Right renal pelvis (tissue), 4 donors: ENCODE measurements at places on chromosomes 2 and 18. TPM values are rescaled to one million over a fixed set of nuclear protein-coding genes. Genes with fewer than 3 reads are reported as not detected.

MYO3B gene
- polyA plus RNA-seq = 8.5 TPM

DNA sequence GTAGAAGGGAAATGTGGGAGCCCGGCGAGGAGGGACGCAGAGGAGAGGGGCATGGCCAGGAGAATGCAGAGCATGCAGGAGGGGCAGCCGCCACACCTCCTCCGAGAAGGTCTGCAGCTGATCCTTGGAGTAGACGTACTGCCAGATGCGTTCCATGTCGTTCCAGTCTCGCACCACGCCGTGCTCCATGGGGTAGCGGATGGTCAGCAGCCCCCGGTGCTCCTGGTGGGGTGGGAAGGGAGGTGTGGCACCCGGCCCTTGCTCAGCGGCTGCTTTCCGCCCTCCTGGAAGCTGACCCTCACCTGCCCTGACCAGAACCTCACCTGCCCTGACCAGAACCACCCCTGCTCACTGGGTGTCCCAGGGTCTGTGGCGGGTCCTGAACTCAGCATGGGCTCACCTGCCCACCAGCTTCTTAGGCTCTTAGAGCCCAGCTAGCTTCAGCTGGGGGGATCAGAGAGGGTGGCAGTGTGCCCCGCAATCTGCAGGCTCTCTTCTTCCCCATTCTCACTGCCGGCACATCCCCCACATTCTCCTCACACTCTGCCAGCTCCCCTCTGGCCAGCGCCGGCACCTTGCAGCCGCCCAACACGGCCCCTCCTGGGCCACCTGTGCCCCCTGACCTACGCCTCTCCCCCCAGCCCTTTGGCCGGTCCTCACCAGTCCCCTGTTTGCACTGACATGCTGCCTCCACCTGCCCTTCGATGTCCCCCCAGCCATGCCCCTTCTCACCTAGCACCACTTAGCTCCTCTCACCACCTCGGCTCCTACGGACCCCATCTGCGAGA, 4.4 kb downstream of the ACTR1B start:
- no peak for DNase-seq

DNA sequence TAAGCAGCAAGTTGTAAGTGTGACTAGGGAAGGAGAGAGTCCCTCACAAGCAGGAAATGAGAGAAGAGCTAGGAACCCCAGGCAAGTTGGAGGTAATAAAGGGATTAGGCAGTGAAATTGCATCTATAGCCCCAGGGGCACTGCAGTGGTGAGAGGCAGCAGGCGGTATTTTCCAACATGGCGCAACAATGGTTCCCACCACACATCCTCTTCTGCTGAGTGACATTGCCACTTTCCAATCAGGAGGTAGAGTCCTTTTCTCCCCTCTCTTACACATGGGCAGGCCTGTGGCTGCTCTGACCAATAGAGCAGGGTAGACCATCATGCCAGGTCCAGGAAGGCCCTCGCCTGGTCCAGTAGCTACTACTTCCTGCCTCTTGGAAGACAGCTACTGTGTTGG, 86.6 kb downstream of the DNER start:
- no peak for DNase-seq

DNA sequence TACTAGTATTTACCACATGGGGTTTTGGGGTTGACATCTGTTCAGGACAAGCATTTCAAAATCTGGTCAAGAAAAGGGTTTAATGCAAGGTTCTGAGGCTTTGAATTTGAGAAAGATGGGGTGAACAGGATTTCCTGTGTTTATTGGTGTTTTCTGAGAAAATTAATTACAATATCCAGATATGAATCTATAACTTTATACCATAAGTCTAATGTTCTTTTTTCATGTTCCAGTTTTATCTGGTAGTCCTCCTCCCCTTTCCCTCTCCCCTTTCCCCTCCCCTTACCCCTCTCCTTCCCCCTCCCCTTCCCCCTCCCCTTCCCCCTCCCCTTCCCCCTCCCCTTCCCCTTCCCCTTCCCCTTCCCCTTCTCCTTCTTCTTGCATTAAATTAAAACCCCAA, 1518.2 kb upstream of the TMEFF2 start:
- no peak for DNase-seq

DHRS9 gene
- polyA plus RNA-seq = 0.83 TPM

KCNG2 gene
- 0.15 TPM for polyA plus RNA-seq

ZNF521 gene
- polyA plus RNA-seq = 41.2 TPM

- DNase-seq = no peak
Measured at GRCh38 chr2:12177455-12178288, 431.2 kb downstream of the LPIN1 start.
